ENCODE measurements at places on chromosomes 4 and X.

DNA sequence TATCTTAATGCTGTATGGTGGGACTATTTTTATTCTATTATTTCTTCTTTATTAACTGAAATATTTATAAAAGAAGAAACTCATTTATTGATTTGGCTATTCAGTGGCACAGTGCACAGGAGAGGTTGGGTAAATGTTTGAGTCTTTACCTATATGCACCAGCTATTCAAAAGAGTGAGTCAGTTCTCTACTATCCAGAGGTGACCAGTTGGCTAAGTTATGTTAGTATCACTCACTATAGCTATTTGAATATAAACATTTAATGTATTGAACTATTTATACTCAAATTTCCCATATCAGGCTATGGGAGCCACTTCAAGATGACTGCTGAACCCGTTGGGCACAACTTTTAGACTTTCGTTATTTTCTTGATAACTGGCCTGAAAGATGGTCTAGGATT, 106.1 kb upstream of the VEGFC start:
- no peak for DNase-seq

DNA sequence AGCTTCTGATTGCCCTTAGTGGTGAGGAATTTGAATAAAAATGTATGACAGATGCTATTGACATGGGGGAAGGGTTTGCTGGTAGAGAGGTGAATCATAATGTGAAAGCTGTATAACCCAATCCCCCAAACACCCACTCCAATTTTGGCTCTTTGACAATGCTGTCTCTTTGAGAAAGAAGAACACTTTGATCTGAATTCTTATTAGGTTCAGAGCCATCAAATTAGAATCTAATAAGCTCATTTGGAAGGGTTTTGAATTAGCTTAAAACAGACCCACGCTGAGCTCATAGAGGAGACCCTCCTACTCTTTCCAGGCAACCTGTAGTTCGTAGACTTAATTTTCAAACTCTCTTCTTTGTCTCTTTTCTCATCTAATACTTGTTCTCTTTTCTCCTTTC, 416.6 kb upstream of the ARX start:
- no peak for DNase-seq

DNA sequence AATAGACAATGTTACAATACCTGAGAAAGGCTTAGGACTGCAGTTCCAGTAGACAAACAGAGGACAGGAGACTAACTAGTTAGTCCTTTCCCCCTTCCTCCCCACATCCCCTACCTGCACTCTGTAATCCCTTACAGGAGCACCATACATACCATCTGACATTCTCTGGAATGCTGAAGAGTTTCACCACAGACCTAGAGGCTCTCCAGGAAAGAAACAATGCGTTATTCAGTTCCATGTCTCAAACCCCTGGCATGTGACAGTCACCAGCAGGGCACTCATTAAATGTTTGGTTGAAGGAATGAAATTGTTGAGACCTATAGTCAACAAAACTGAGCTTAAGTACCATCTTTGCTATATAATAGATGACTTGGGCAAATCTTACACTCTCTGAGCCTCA, 100.2 kb upstream of the USP38 start:
- no peak for DNase-seq

- DNase-seq = no peak
Measured at GRCh38 chrX:54921427-54922021, 900 bp downstream of the TRO start.

DNA sequence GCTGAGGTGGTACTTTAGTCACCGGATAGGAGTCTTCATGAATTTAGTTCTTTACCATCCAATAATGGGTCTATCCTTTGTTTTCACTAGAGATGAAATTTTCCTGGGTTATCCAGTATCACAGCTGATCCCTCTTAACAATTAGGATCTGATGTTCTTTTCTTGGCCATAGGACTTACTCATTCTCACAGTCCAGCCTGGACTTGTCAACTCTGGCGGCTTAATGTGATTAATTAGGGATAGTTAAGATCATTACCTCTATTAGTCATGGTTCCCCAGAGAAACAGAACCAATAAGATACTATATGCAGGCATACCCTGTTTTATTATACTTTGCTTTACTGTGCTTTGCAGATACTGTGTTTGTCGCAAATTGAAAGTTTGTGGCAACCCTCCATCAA, 272.7 kb upstream of the FAT4 start:
- no peak for DNase-seq

GRCh38 chr4:7519638-7520376, 85.1 kb upstream of the PSAPL1 start:
- DNase-seq = no peak

DNA sequence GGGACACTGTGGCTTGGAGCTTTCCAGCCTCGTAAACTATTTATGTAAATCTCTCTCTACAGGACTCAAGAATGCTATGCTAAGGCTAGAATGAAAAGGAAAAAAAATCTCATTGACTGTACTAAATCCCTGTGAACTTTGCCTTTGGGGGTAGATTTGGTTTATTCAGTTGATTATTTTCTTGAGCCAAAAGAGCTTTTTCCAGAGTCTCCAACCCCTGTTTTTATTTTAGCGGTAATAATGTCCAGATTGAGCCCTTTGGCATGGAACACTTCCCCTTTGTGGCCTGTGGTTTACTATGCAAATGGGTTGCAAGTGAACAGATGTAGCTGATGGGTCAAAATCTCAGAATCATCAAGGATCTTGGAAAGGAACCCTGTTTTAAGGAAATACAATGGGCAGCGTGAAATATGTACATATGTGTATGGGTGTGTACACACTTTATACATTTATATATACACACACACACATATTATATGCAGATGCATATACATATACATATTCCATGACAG, 72.9 kb downstream of the FAM9B start:
- DNase-seq = no peak

- DNase-seq = no peak
Measured at GRCh38 chr4:168859888-168860694, 150.0 kb downstream of the CBR4 start.

DNA sequence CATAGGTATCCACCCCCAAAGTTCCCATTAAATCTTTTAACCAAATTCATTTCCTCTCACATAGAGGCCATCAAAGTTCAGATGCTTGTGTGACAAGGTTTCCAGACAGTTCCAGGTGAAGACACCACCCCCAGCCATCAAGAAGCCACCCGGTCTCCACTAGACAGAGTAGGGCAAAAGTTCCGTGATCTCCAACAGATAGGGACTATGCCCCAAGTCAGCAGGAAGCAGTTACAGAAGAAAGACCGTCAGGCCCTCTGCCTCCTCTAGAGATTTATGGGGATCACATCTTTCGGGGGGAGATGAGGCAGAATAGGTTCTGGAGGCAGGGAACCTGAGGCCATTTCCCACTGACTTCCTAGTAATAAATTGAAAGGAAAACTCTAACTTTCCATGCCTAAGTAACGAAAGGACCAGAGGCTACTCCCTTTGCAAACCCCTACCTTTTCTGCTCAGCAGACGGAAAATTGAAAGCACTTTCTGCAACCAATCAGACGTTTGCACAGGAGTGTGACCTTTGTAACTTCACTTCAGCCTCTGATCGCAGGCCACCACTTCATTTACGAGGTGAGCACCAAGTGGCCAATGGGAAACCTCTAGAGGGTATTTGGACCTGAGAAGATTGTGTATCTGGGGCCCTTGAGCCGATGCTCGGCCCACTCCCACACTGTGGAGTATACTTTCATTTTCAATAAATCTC, 18.5 kb upstream of the ZNF280C start:
- no peak for DNase-seq

DNA sequence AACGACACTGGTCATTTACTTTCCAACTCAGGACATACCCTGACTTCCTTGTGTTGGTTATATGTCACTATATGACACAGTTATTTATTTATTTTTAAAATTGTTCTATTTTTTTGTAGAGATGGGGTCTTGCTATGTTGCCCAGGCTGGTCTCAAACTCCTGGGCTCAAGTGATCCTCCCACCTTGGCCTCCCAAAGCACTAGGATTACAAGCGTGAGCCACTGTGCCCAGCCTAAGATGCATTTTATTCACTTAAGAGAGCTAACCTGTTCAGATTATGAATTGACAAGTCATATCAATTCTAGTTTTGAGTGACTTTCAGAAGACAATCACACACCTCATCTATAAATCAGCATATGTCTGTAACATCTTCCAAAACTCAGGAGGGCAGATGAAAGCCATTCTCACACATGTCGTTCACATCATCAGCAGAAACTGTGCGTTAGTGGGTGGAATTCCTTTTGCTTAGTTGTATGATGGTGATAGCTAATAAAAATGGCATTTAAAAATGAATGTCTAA, 9.4 kb upstream of the RHOH start:
- DNase-seq = no peak

- DNase-seq = no peak
Measured at GRCh38 chrX:111955901-111956300, 79.9 kb downstream of the TRPC5OS start.

DNA sequence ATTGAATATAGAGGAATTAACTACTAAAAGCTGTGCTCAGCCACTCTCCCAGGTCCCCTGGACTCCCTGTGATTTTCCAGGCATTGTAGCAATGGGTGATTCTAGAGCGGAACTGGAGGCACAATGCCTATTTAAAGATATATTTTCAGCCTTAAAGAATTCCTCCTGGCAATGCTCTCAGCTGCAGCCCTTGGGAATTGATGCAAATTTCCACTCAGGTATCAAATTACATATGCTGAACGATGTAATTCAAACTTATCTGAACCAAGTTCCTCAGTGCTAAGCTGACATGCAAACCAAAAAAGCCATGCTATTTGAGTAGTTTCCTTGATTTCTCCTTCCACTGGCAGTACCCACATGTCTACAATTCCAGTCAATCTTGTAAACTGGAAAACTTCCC, 86.3 kb upstream of the GABRA3 start:
- no peak for DNase-seq

DNA sequence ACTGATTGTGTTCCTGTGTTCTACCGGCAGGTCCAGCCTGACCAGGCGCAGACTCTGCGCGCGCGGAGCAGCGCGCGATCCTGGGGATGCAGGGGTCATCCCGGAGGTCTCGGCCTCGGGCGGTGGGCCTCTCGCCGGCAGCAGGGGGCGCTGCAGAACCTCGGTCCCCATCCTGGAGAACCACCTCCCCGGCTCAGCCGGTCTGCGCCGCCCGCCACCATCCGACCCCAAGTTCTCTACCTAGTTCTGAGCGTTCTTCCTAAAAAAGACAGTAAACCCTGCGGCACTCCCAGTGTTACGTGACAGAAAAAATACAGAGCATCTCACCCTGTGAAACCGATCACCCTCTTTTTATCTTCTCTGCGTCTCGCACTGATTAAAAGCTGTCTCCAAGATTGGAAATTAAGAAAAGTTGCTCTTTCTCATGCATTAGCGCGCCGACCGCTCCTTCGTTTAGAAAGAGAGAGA, 1.6 kb downstream of the TRPC3 start:
- DNase-seq = no peak

- no peak for DNase-seq
Measured at GRCh38 chr4:6887591-6888371, 21.8 kb upstream of the TBC1D14 start.

GRCh38 chrX:6738518-6739470, 203.9 kb upstream of the VCX3A start:
- DNase-seq = no peak

GRCh38 chr4:40164459-40164858, 32.4 kb upstream of the RHOH start:
- DNase-seq = no peak

GRCh38 chrX:44183329-44183728, 160.1 kb downstream of the EFHC2 start:
- DNase-seq = no peak

GRCh38 chr4:128649161-128649560, 160.3 kb upstream of the JADE1 start:
- DNase-seq = no peak

GRCh38 chr4:86500527-86500926, 93.6 kb upstream of the PTPN13 start:
- DNase-seq = no peak

DNA sequence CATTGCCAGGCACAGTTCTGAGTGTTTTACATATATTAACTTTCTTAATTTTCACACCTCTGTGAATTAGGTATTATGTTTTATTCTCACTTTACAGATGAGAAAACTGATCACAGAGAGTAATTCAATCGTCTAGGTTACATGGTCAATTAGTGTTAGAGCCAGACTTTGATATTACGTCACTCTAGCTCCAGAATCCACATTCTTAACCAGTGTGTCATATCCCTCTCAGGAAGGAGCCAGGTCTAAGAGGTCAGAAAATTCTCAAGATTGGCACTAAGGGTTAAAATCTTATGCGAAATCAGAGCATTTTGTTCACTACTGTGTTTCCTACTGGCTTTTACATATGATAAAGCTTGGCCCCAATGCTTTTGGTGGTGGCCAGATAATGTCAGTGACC, 7.4 kb downstream of the DMP1 start:
- DNase-seq = no peak

DNA sequence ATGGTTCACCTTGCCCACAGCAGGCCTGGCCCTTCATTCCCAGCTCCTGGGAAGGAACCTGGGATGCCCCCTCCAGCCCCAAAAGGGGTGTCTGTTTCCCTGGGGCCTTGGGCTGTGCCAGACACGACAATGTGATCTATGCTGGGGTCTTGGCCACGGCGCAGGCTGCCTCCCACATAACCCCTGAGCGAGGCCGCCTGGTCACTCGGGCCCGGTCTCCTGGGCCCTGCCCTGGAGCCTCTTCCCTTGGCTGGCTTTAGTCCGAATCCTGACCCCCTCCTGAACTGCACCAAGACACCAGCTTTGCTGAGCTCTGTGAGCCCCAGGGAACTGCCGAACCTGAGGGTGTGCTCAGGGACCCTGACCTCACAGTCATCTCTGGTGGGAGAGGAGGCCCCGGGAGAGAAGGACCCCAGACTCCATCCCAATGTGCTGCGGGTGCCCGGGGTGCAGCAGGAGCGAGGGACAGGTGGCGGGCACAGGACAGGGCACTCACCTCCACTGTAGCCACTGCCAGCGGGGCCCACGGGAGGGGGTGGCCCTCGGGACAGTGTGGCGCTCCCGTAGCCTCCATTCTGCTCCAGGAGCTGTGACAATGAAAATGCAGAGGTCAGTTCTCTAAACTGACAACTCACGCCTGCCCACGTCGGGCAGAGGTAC, 42.0 kb downstream of the GAK start:
- no peak for DNase-seq

DNA sequence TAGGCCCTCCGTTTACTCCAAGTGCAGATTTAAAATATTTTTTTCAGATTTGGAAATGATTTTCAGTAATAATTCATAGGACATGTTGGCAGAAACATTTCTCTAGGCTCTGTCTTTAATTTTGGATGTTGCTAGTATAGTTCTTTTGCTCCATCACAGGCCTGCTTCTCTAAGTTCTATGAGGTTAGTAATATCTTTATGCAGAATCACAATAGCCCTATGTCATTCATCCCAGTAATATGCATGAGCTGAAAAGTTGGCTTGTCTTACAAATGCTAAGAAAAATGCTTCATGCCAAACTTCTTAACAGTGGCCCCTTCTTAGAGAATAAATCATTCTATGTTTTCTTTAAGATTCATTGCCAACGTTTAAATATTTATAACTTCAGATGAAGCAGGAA, 148.3 kb upstream of the TLL1 start:
- no peak for DNase-seq

GRCh38 chr4:123701131-123701575, 304.6 kb downstream of the SPRY1 start:
- DNase-seq = no peak

- no peak for DNase-seq
Measured at GRCh38 chrX:139972629-139973624, 7.6 kb upstream of the CXorf66 start.

GRCh38 chr4:94390804-94391410, 48.3 kb upstream of the HPGDS start:
- no peak for DNase-seq

GRCh38 chr4:139146926-139147629, 29.9 kb downstream of the ELF2 start:
- DNase-seq = no peak
